ENCODE measurements at places on chromosomes 5 and 9.

DNA sequence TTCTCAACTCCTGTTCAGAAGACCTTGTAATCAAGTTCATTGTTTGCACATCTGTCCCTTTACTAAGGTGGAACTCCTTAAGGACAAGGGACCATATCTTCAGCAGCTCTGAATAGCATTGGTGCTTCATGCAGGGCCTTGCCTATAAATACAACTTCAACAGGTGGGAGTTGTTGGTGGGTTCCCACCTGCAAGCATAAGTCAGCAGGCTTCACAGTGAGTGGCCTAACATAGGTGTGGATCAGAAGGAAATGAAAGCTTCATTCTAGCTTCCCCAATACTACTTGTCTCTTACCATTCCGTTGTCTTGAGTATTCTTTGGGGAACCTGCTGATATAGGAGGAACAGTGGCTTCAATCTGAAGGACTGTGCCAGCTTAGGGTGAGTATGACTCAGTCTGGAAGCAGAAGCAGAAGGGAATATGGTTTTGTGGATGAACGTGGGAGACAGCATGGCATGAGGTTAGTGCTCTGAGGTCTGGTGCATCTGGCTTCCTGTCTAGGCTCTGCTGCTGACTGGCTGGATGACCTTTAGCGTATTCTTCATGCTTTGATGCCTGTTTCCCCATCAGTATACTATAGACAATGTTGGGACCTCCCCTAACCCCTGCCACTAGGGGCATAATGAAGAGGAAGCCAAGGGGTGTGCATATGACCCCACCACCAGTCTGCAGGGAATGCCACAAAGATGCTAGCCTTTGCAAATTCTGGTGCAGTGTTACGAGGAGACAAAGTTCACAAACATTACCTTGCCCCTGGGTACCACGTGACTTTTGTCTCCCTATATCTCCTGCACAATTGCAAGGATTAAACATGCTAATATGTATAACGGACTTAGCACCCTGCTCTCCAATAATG is 192.3 kb downstream of the PALM2AKAP2 start:
- no peak for DNase-seq

DNA sequence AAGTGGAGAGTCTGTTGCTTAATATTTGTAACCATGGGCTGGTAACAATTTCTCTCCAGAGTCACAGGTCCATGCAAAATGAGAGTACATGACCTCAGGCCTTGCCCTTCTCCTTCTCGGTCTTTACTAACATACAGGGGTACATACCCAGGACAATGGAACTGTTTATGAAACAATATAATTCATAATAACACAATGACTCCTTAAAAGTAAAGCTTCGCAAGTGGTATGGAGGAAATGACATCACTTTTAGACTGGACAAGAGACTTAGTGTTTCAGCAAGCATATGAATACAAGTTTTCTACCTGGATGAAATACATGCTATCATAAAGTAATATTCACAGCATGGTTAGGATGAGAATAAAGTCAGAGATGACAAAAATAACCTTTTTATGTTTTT is 386.6 kb downstream of the PLK2 start:
- DNase-seq, result no peak

- DNase-seq, result no peak
Measured at GRCh38 chr5:93208141-93208751, 372.8 kb downstream of the NR2F1-AS1 start.

DNA sequence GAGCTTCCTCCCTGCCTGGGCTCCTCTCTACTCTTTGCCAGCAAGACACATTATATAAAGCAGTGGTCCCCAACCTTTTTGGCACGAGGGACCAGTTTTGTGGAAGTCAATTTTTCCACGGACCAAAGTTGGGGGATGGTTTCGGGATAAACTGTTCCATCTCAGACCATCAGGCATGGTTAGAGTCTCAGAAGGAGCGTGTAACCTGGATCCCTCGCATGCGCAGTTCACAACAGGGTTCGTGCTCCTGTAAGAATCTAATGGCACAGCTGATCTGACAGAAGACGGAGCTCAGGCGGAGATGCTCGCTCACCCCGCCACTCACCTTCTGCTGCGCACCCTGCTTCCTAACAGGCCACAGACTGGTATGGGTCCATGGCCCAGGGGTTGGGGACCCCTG is 142.8 kb downstream of the LIFR start:
- no peak for DNase-seq

DNA sequence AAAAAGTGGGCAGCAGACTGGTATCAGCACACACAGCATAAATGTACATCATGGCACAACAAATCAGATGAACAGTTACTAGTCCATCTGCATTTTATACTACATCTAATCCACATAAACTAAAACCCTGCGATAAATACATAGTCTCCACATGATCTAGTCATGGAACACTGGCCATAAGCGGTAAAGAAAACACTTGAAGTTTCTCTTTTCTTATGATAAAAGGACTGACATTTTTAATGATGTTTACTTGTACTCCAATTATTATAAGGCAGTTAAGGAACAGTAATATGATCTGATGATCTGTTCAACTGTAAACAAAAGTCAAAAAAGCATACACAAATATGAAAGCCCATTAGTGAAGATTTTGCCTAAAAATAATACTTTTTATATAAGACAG is 112.5 kb downstream of the MPDZ start:
- no peak for DNase-seq

- no peak for DNase-seq
Measured at GRCh38 chr5:177385720-177386119, 1.5 kb downstream of the SLC34A1 start.

- DNase-seq, result peak; percentile 54
Measured at GRCh38 chr5:138077064-138077696, 6.7 kb upstream of the WNT8A start.

DNA sequence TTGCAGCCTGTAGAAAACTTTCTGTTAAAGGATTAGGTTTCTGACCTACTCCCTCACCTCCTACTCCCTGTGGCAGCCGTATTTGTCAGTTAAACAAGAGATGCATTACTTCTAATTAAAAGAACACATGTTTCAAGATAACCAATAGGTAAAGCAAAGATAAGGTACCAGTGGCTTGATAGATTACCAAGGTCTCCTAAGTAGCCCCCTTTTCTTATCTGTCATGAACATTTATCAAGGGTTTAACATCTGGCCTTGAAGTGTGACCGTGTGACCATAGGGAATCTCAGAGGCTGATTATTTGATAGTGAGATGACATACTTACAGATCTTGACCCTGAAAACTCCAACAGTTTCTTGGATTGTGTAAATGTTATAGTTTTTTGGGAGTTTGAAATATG is 764.0 kb upstream of the EDIL3 start:
- no peak for DNase-seq

DNA sequence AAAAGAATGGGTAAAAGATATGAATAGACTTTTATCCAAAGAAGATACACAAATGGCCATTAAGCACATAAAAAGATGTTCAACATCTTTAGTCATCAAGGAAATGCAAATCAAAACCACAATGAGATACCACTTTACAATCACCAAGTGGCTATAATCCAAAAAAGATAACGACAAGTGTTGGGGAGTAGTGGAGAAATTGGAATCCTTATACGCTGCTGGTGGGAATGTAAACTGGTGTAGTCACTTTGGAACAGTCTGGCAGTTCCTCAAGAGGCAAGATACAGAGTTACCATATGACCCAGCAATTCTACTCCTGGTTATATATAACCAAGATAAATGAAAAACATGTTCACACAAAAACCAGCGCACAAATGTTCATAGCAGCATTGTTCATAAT is 234.9 kb downstream of the SPATA31D1 start:
- DNase-seq, result no peak

- DNase-seq, result no peak
Measured at GRCh38 chr5:167375125-167375524, 916.3 kb upstream of the WWC1 start.

DNA sequence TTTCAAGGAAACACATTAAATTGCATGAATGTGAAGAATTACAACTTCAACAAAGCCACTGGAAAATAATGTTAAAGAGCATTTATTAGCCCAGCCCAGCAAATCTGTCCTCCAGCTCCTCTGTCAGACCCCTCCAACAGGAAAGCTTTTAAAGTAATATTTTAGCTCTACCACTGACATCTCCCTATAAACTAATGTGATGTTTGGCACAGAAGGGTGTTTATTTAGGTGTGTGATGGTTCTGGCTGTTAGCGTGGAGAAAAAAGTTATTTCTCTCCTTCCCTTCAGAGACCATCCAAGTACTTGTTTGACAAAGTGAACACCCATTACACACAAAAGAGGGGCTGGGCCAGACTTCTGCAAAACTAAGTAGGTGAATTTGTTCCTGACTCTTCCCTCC is 111.9 kb upstream of the TARS1 start:
- no peak for DNase-seq

DNA sequence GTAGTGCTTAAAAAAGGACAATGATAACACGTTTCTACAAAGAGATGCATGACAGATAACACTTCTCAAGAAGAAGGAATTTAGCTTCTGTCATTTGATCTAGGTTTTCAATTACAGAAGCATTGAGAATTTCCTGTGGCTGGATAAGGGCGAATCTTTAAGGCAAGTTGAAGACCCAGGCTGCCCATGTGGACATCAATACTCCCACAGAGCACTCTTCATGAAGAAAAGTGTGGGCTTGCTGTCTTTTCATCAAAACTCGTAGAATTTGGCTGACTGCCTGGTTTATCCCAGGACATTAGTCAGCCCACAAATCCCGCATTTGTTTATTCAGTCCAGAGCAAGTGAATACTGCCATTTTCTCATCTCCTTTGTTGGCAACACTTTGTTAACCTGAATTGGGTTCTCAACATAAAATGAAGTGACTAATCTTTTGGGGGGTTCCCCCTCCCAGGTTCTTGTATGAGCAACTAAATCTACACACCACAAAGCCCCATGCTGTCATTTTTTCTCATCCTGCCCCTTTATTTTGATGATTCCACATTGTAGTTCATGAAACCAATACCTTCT is 43.4 kb upstream of the CDKN2B start:
- DNase-seq, result no peak

- no peak for DNase-seq
Measured at GRCh38 chr5:116472274-116472673, 102.3 kb downstream of the SEMA6A start.

DNA sequence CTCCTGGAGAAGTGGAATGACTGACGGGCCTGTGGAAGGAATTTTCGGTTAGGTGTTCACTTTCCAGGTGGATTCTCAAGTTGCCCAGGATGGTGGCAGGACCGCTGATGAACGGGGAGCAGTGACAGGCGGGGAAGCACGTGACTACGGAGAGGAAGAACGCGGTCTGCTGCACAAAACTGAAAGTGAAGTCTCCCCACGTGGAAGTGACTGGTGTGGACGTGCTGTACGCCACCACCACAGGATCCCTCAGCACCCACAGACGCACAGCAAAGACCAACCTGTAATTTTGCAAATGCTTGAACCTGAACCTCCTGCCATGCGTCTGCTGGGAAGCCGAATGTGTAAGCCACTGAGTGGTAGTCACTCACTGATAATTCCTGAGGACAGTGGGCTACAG is 51.4 kb downstream of the RNF130 start:
- DNase-seq, result no peak

DNA sequence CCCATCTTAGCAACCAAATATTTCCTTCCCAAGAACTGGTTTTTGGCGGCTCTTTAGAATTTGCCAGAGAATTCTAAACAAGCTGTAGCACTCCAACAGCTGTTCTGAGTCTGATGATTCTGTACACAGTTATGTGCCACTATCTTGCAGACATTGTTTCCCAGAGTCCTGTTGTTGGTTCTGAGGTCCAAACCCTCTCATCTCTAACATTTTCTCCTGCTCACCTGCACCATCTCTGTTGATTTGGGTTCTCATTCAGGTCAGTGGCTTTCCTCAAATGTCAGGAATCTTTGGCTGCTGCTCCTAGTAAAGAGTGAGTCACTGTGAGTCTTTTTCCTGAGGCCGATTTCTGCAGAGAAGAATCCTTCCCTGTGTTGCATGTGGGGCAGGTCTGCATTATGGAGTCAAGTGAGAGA is 50.0 kb downstream of the CAMSAP1 start:
- DNase-seq, result no peak

DNA sequence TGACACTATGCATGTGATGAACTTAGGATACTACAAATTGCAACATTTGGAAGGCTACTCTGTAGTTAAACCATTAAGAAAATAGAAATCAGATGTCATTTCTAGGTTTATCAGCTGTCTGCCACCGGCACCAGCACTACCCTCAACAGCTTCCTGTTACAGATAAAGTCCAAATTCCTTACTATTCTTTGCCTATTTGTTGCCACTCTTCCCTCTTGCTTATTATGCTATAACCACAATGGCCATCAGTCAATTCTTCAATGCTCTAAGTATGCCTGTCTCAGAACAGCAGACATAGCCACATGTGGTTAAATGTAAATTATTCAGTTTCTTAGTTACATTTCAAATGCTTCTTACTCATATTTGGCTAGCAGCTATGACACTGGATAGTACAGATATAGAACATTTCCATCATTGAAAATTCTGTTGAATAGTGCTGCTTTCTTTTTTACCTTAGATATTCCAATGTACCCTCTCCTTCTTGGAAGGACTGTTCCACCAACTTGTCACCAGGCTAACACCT is 21.0 kb downstream of the DHX29 start:
- no peak for DNase-seq

GRCh38 chr5:151897020-151897552 is 27.6 kb downstream of the GLRA1 start:
- DNase-seq, result no peak

- no peak for DNase-seq
Measured at GRCh38 chr9:114538241-114538640, 33.0 kb upstream of the WHRN start.

DNA sequence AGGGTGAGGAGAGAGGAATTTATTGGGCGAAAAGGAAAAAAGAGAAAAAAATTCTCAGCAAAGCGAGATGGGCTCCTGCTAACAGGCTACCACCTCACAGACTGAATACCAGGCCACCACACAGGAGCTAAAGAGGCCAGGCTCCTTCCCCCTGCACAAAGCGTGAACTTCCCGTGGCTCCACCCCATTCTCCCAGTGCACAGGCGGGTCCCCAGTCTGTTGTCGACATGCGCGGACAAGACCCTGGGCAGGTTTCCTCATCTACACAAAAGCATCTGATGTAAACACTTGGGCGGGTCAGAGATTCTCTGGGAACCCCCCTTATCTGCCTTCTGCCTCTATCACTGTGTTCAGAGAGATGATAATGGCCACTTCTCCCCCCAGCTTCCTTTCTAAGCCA is 34.2 kb downstream of the IL31RA start:
- no peak for DNase-seq

GRCh38 chr5:26482810-26483375 is 555.5 kb downstream of the CDH9 start:
- peak; percentile 88 for DNase-seq

GRCh38 chr5:158264264-158264663 is 405.3 kb upstream of the CLINT1 start:
- no peak for DNase-seq

DNA sequence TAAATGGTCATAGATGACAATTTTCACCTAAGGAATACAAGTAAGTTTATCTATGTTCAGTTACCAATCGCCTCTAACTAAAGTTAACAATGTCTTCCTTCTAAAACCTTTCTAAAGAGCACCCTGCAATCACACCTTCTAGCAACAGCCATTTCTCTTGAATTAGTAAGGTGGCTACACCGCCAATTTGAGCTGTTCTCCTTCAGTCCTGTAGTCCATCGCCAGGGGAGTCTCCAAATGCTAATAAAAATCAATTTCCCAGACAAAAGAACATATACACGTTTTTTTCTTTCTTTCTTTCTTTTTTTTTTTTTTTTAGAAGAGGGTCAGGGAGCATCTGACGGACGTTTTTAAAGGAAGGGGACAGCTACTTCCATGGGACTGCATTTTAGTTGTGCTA is 729 bp upstream of the RORB start:
- peak; percentile 7 for DNase-seq

Measured in 8988T (cell line).